ENCODE measurements at places on chromosomes 7 and 10.

GRCh38 chr10:121099592-121099991, 248.4 kb downstream of the WDR11 start:
- DNase-seq, result no peak

DNA sequence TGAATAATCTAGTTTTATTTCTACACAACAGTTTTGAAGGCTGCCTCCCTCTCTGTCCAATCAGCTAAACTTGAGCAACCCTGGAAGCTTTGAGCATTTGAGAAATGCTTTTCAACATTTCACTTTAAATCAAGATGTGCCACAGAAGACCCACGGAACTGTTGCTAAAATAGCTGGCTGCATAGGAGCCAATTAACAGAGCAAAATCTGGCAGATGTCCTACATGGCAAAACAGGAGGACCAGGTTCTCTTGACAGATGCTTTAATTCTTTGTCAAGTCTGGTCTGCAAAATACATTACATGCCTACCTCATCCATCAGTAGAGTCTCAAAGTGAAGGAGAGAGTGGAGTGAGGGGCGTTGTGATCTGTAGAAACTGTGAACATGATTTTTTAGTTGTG, 185.9 kb downstream of the DPY19L1 start:
- DNase-seq, result no peak

DNA sequence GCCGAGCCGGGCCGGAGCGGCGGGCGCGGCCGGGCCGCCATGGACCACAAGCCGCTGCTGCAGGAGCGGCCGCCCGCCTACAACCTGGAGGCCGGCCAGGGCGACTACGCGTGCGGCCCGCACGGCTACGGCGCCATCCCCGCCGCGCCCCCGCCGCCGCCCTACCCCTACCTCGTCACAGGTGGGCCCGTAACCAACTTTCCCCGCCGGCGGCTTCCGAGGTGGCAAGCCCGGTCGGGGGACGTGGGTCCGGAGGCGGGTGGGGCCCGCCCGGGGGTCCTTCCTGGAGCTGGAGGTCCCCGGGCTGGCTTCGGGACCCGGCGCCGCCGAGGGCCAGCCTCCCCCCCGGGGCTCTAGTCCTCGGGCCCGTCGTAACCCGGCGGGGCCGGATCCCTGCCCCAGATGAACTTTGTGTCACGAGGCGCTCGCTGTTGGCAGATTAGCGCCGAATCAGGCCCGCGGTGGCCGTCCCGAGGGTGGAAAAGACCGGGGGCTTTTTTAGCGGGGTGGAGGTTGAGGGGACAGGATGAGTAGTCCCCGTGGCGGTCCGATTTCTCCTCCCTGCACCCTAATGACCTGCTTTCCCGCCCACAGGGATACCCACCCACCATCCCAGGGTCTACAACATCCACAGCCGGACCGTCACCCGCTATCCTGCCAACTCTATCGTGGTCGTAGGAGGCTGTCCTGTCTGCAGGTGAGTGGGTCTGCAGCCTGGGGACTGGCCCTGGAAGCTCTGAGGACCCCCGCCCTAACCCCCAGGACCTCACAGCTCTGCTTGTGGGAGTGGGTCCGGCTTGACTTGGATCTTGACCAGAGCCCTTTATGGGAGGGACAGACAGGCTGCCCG, 496 bp downstream of the BRI3 start:
- no peak for DNase-seq

DNA sequence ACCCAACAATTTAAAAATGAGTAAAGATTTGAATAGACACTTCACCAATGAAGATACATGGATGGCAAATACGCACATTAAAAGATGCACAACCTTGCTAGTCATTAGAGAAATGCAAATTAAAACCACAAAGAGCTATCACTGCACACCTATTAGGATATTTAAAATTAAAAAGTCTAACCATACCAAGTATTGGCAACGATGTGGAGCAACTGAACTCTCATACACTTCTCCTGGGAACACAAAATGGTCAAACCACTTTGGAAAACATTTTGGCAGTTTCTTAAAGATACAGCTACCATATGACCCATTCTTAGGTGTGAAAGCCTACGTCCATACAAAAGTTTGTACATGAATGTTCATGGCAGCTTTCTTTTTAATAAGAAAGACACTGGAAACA, 36.1 kb downstream of the DCLRE1C start:
- DNase-seq, result no peak
